ENCODE measurements at places on chromosomes 4 and X.

DNA sequence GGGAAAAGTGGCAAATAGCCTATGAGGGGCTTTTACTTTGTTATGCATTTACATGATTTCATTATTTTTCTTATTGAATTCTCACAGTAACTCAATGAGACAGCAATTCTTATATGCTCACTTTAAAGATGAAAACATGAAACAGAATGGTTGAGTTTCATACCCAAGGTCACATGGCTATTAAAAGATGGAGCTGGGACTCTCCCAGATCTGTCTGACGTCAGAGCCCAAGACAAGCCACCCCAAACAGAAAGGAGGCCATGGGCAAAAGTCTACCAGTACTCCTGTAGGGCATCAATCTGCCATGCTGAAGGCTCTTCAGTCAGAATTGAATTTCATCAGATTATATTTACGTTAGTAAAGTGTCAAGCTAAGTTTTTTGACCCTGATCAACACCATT is 13.2 kb downstream of the HSD17B11 start:
- DNase-seq, result no peak

DNA sequence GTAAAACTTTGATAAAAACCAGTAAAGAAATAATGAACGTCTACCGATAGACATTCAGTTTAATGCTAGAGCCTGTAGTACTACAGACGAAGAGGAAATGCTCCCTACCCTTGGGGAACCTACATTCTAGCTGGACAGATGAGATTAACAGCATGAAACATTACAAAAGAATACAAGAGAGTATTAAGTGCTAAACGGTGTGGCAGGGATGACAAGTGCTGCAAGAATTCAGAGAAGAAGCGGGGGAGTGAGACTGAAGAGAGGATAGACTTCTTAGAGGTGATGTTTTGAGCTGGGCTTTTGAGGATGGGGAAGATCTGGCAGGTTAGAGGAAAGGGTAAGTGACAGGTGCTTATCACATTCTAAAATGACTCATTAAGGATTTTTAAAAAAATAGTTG is 52.6 kb upstream of the ESX1 start:
- no peak for DNase-seq

GRCh38 chr4:1203026-1203616 is 30.7 kb upstream of the SPON2 start:
- no peak for DNase-seq

DNA sequence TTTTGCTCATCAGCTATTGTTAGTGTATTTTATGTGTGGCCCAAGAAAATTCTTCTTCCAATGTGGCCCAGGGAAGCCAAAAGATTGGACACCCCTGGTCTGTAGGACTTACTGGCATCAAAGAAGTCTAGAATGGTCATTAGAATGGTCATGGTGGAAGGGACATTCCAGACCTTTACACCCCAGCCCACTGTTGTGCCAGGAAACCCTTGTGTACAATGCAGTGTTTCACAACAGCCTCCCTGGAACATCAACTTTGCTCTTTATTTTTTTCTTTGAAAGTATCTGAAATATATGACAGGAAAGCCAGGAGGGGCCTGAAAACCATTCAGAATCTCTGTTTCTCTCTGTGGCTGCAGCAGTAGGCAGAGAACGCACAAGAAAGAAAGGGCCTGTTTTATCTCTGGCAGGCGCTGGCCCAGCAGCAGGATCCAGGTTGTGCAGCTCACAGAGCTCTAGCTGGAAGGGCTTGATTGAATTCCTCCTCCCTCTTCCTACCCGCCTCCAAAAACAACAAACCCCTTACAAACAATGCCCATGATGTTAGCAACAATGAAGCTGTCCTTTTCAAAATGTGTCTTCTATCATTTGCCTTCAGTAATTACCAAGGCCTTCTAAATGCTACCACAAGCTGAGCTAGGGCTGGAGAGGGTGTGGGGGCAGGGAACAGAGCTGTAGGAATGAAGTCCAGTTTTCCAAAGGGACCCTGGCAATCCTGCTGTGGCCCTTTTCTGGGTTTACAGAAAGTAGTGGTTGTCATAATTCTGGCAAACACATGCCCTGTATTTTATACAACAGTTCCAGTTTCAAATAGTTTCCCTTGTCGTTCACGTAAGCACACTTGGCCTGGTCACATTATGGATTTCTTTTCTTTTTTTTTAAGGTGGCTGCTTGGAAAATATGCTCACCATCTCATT is 32.3 kb upstream of the TFDP3 start:
- DNase-seq, result no peak

- no peak for DNase-seq
Measured at GRCh38 chr4:79273915-79274314, 51.9 kb downstream of the NAA11 start.

DNA sequence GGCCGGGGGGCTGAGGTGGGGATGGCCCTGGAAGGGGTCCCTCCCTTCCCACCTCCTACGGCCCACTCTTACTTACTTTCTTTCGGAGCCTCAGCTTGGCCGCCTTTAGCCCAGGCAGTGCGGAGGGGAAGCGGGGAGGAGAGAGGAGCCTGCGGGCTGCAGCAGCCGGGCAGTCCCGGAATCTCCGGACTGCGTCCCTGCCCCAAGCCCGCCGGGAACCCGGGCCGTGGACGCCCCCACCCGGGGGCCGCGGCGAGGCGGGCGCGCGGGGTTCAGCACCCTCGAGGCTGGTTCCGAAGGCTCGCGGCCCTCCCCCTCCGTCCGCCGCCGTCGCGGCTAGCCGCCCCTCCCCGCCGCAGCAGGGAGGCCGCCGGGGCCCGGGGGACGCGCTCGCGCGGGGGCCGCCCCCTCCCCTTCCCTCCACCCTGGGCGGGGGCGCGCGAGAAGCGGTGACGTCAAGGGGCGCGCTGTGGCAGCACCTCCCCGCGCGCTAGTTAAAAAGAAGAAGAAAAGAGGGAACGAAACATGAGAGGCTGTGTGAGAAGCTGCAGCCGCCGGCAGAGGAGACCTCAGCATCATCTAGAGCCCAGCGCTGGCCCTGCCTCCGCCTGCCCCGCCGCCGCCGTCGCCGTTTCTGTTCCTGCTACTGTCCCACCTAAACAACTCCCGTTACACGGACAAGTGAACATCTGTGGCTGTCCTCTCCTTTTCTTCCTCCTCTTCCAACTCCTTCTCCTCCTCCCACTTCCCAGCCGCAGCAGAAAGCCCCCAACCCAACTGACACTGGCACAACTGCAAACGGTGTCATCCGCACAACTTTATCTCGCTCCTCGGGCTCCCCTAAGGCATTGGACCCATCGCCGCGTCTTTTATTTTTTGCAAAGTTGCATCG is at the start of gene HHIP:
HHIP (plus strand) TSS at position 526 of the 892 bp plus-strand sequence. CDS start 520 bp downstream, outside the sequence.
- DNase-seq, result no peak

- no peak for DNase-seq
Measured at GRCh38 chrX:42855259-42855658, 77.3 kb upstream of the PPP1R2C start.

DNA sequence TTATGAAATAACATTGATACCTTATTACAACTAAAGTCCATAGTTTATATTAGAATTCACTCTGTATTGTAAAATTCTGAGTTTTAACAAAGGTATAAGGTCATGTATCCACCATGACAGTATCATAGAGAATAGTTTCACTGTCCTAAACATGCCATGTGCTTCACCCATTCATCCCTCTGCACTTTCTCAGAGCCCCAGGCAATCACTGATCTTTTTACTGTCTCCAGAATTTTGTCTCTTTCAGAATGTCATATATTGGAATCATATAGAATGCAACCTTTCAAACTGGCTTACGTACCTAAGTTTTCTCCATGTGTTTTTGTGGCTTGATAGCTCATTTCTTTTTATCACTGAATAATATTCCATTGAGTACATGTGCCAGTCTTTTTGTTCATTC is 33.9 kb downstream of the SNCA start:
- no peak for DNase-seq

DNA sequence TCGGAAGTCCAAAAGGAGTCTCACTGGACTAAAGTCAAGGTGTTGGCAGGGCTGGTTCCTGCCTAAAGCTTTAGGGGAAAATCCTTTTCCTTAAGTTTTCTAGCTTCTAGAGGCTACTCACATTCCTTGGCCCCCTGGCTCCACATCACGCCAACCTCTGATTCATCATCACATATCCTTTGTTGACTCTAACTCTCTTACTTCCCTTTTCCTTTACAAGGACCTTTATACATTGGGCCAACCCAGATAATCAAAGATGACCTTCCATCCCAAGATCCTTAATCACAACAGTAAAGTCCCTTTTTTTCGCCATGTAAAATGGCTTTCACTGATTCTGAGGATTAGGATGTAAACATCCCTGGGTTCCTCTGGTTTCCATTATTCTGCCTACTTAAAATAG is 146.4 kb upstream of the DCAF8L1 start:
- no peak for DNase-seq

DNA sequence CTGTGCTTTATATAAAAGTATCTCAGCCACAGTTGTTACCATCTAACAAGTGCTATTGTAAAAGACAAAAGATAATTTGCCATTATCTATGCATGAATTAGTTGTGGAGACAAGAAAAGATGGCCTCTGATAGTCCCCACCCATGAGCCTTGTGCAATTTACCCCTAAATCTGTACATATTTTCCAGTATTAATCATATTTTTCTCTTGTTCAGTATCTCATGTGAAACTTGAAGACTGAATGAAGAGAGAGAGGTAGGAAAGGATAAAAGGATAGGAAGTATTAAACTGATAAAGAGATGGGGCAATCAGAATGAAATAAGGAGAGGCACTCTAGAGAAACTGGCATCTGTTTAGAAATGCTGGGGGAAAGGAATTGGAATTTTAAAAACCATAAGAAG is 3.7 kb downstream of the MYOZ2 start:
- DNase-seq, result no peak

DNA sequence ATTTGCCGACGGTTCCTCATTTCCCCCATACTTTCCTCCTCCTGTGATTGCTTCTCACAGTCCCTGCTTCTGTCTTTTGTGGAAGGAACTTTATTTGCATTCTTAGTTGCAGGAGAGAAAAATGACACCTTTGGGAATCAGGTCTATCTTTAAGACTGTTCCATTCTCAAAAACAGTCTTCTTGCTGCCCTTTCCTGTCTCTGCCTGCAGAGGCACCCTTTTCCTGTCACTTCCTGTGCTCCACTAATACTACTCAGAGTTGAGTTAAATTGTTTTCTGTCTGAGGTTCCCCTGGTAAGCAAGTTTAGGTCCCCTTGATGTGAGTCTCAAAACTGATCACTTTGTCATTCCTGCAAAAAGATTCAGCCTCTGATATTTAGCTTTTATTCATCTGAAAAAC is 208.8 kb upstream of the CLNK start:
- DNase-seq, result no peak

GRCh38 chrX:136250191-136251040 is 784 bp downstream of the MAP7D3 start:
- no peak for DNase-seq

- DNase-seq, result no peak
Measured at GRCh38 chrX:29082558-29082957, 495.3 kb downstream of the IL1RAPL1 start.

DNA sequence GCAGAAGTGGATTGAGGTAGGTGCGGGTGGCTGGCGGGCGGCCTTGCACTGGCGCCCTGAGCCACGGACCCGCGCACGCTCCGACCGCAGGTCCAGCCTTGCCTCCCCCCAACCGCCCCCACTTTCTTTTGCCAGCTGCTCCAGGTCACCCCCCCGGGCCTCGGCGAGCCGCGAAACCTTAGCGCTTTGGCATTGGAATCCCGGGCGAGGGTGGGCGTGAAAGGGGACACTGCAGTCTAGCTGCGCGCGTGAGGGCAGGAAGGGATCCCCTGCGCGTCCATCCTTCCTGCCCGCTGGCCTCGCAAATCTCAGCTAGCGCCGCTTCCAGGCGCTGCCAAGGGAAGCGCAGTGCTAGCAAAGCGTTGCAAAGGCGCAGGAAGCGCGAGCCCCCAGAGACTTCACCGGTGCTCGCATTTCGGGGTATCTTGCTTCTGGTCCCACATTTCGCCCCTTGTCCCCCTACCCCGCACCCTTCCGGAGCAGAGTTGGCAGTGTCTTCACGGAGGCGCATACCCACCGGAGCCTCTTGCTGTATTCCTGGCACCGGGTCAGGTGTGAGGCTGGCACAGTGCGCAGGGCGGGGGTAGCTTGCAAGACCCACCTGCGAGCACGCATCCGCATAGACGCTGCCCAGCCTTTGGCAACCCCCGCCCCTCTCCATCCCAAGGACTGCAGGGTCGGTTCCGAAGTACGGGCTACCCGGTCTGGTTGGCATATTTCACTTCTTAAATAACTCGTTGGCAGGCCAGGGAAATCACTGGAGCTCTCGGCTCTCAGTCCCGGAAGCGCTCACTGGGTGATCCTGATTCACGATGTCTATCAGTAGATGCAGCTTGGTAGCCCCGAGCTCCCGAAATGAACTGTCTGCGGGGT is 104.4 kb downstream of the UCHL1 start:
- no peak for DNase-seq

DNA sequence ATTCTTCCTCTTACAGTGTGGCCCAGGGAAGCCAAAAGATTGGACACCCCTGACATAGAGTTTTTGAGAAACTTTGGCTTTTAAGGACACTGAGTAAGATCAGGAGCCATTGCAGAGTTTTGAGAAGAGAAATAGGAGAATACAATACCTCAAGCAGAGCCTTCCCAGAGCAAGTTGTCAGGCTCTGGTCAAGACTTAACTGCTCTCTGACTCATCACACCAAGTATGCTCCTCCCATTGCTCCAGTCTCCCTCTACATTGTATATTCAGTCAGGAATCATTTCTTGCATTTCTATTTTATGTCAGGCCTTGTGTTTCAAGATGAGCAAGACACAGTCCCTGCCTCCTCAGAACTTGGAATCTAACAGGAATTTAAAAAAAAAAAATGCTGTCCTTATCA is 176.4 kb upstream of the FMR1 start:
- no peak for DNase-seq

- DNase-seq, result no peak
Measured at GRCh38 chr4:43103048-43103447, 210.5 kb downstream of the GRXCR1 start.

GRCh38 chr4:158250321-158250720 is 40.0 kb downstream of the TMEM144 start:
- no peak for DNase-seq

GRCh38 chrX:22126327-22126726 is 94.2 kb downstream of the PHEX start:
- DNase-seq, result no peak

DNA sequence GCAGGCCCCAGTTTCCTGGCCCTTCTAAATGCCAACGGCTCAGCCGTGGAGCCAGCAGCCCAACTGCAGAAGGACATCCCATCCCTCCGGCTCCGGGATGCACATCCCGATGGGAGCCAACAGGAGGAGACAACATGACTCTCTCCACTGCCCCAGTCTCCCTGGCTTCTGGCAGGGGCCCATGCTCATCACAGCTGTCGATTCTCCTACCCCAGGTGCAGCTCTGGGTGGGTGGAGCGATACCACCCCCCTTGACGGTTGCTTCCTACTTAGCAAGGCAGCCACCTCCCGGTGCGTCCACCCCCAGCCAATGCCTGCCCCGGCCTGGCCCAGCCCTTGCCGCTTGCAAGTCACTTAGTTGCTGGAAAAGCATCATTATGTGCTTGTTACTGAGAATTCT is 19.5 kb downstream of the ZNF275 start:
- DNase-seq, result no peak

DNA sequence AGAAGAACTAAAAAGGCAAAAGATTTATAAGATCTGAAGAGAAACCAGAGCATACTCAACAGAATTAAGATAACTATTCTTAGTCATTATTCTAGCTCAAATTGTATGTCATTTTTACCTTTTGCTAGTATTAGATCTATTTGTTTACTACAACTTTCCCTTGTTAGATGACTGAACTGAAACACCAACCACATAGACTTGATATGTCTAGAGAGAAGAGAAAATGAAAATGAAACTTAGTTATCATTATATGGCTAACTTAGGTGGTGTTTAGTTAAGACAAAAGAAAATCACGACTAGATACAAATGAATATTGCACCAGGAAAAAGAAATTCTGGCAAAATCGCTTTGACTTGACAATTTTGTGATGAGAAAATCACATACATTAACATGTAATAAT is 690.8 kb downstream of the PCDH18 start:
- no peak for DNase-seq
